ENCODE measurements at places on chromosomes 1 and 21.

- DNase-seq = no peak
Observed at GRCh38 chr1:2912424-2913061, 108.7 kb upstream of the ACTRT2 start.

- no peak for DNase-seq
Observed at GRCh38 chr1:175892686-175893085, 149.3 kb upstream of the TNR start.

- DNase-seq = no peak
Observed at GRCh38 chr1:234980291-234980644, 148.4 kb downstream of the TOMM20 start.

DNA sequence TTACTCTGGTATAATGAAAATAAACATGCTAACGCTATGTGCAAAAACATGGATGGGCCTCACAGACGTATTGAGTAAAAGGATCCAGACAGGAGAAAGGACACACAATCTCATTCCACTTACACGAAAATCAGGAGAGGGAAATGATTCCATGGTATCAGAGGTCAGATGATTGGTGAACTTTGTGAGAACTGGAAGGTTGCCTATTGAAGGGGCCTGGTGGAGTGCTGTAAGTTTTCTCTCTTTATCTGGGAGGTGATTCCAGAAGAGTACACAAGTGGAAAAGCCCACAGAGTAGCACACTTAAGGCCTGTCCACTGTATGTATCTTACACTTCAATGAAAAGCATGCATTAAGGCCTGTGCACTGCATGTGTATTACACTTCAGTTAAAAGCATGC is 9.6 kb downstream of the GSTM2 start:
- no peak for DNase-seq

DNA sequence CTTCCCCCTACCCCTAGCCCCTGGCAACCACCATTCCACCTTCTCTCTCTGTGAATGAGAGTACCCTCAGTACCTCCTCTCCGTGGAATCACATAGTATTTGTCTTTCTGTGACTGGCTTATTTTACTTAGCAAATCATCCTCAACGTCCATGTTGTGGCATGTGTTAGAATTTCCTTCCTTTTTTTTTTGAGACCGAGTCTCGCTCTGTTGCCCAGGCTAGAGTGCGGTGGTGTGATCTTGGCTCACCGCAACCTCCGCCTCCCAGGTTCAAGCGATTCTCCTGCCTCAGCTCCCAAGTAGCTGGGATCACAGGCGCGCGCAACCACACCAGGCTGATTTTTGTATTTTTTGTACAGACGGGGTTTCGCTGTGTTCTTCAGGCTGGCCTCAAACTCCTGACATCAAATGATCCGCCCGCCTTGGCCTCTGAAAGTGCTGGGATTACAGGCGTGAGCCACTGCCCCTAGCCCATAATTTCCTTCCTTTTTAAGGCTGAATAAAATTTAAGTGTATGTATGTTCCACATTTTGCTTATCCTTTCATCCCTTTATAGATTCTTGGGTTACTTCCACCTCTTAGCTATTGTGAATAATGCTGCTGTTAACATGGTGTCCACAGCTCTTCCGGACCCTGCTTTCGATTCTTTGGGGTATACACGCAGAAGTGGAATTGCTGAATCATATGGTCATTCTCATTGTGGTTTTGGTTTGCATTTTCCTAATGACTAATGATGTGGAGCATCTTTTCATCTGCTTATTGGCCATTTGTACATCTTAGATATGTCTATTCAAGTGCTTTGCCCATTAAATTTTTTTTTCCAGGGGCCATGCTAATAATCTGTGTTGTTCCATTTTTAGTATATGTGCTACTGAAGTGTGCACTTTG is 32.3 kb downstream of the ERRFI1 start:
- DNase-seq = no peak

DNA sequence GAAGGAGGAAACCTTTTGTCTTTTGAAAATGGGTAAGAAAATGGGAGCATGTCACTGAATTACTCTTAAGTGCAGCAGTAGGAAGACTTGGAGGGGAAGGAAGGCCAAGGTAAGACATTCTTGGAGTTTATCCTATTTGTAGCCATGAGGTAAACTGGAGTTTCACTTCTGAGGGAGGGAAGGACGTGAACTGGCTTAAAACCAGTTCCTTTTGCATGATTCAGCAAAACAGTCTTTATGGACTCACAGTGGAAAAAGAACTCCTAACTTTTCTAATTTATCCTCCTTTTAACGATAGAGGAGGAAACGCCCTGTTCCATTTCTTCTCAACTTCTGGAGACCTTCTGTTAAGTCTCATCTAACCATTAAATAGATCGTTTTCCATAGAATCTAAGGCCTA is 2.5 kb downstream of the PRDX6 start:
- DNase-seq = no peak

- DNase-seq = no peak
Observed at GRCh38 chr1:97869441-97869840, 51.4 kb downstream of the DPYD start.

DNA sequence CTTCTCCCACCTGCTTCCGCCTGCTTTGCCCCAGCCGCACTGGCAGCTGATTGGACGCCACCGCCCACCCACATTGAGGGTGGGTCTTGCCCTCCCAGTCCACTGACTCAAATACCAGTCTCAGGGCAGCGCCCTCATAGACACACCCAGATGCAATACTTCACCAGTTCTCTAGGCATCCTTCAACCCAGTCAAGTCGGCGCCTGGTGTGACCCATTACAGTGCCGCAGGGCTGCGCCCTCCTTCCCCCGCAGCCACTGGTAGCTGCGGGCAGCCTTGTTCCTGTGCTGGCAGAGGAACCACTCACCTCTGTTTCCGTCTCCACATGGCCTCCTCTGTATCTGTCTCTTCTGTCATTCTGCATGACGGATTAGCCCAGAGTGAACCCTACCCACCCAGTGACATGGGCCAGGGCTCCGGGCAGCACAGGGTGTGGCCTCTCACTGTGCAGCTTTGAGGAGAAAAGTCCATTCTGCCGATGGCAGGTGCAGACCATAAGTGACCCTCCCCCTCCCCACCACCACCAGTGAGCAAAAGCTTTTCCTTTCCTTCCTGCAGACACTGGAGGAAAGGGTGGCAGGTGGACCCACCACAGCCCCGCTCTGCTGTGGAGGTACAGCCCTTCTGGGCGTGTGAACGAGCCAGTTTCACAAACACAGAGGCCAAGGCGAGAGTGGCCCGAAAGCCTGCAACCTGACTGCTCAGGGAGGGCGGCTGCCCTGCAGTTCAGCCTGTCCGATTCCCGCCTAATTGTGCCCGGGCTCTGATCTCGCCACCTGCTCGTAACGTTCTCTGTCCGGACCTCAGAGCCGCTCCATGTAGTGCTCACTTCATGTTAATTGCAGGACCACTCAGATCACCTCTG is 57.1 kb downstream of the FAAP20 start:
- no peak for DNase-seq

DNA sequence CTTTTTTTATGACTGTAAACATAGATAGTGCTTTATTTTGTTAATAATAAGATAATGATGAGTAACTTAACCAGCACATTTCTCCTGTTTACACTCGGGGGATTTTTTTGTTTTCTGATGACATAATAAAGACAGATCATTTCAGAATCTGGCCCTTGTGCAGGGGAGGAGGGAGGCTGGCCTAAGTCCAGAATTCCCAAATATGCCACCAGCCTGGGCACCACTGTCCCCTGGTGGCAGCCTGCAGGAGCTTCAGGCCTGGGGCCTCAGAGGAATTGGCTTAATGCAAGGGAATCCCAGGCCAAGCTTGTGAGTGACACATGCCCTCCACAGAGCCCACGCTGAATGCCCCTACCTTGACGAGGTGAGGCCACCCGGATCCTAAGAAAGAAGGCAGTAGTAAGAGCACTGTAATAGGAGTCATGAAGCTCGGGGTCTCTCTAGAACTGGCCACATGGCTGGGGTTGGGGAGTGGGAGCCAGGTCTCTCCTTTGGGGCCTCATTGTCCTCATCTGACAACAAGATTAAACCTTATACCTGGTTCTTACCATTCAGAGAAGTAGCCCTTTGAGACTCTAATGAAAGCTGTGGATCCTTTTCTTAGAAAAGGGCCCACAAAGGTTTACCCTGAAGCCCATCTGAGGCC is 24.1 kb downstream of the ETNK2 start:
- DNase-seq = no peak

DNA sequence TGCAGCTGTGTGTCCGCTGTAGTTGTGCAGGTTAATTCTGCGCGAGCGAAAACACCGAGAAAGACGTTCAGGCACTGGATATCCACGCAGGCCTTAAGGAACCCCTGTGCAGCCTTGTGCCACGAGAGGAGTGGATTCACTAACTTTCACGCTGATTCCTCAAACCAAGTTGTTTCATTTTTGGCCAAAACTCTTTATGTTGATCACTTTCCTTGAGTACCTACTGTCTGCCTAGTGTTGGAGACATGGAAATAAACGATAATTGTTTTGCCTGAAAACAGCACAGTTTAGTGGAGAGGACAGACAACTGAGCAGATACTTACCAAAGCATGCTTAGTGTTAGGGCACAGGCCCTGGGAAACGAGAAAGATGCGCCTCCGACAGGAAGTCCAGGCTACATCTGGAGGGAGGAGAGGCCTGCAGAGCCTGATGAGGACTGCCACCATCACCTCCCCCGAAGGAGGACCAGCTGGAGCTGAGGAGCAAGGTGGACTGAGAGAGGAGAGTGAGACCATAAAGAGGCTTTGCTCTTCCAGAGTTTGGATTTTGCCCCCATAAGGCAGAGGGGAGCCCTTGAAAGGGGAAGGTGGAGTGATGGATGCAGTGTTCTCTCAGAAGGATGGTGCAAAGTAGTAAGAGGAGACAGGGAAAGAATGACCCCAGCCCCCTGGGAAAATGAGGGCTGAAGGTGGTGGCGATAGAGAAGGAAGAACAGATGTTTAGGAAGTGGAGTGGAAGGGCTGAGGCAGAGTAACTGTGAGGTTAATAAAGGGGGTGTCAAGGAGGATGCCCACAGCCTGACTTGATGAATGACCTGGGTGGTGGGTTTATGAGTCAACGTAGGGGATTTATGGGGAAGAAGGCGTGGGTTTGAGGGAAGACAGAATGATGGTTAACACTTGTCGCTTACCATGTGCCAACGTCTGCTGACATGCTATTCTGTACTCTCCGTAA is 956 bp upstream of the SCAF4 start:
- peak; percentile 11 for DNase-seq

DNA sequence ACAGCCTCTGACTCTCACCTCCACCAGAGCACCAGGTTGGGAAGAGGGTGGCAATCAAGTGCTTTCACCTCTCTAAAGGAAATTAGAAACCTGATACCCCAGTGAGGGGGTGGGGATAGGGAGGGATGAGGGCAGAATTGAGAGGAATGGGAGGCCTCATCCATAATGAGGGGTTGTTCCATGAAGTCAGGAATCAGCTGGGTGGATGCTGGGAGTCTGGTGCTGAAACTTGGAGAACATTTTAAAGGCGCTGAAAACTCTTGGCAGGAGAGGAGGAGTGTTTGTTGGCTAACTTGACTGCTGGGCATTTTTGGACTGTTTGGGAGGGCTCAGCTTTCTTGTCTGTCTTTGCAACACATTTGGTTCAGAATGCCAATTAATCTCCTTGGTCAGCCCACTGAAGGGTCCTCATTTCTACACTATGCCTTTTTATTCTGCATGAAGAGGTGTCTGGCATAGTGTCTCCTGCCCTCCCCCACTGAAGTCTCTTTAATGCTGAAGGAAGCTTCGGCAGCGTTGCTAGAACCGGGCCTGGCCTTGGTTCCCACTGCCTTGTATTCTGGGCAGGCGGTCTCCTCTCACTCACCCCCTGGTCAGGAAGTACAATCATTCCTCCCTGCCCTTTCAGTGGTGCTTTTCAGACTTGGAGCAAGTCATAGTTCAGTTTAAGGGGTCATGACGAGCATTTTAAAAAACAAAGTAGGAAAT is 2.2 kb downstream of the PHGDH start:
- no peak for DNase-seq

DNA sequence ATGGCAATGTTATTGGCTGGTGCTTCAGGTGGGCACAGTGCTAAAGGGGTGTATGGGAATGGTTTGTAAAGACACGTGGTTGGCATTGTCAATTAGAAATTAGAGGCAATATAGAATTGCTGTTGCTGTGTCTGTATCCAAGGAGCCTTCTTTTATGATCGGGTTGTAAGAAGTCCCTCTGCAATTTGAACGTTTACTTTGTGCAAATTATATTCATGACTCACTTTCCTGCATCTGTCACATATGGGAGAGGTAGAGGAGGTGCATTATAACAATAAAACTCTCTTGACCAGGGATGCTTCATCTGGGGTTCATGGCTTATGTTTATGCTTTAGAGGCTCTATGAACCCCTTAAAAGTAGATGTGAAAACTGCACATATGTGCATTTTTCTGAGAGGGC is 130.4 kb upstream of the DNAH14 start:
- DNase-seq = no peak

- no peak for DNase-seq
Observed at GRCh38 chr1:2447276-2448097, 28.6 kb upstream of the PLCH2 start.

DNA sequence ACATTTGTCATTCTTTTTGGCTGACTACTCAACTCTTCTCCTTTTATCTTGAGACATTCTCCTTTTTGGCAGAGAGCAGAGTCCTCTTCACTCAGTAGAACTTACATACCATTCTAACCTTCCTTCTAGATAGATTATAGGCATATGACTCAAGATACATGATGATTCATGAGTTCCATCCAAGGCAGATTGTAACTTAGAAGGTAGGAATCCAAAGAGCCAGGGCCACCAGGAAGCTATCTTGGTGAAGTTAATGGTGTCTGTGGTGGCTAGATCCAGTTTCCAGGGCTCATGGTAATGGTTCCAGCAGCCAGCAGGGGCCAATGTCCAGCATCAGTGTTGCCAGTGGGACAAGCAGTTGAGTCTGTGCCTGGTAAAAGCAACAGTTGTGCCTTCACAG is 76.1 kb upstream of the KIAA0040 start:
- DNase-seq = no peak

DNA sequence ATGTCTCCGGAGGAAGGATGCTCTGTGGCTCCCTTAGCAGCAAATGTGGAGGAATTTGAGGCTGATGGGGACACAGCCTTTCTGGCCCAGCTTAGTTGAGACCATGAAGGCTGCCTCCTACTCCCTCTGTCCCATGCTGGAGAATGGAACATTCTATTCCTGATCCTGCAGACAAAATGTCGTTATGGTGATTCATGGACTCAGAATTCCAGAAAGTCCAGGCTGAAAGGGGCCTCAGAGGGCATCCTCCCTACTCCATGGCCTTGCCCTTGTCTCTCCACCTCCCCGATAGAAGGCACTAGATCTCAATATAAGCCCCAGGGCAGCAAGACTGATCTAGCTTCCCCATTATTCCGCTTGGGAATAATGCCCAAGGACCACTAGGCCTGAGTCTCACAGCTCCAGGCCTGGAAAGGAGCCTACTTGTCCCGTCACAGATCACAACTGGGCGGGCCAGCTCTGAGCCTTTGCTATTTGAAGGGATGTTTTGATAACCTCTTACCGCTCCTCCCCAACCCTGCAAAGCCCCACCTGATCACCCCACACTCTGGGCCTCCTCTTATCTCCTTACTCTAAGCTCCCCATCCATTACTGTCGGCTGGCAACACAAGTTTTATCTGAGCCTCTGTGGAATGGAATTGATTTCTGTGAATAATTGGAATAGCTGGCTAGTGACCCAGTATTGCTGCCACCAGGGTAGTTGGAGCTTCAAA is 52.8 kb upstream of the TRABD2B start:
- DNase-seq = no peak

All from CD4-positive, alpha-beta T cell treated with Interferon alpha-2 for 1 hour (primary cell).